ENCODE measurements at places on chromosomes 16 and 17.

- DNase-seq = no peak
Measured at GRCh38 chr17:1807890-1808289, 21.8 kb downstream of the SMYD4 start.

DNA sequence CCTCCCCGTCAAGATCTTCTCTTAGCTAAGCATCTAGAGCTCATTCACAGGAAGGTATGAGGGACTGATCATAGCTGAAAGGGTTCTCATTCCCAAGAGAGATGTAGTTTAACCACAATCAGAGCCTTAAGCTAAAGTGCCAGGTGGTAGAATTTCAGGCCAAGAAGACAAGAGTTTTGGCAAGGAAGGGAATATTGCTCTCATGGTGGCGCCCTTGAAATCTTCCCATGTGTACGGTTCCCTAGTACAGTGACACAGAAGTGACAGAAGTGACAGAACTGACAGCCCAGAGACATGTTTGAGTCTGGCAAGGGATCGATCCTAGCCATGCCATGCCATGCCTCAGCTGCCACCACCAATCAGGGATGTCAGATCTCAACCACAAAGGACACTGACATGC lies 2.5 kb downstream of the GRIN2C start:
- DNase-seq = no peak

- DNase-seq = no peak
Measured at GRCh38 chr16:85036236-85037049, 8.8 kb downstream of the KIAA0513 start.

DNA sequence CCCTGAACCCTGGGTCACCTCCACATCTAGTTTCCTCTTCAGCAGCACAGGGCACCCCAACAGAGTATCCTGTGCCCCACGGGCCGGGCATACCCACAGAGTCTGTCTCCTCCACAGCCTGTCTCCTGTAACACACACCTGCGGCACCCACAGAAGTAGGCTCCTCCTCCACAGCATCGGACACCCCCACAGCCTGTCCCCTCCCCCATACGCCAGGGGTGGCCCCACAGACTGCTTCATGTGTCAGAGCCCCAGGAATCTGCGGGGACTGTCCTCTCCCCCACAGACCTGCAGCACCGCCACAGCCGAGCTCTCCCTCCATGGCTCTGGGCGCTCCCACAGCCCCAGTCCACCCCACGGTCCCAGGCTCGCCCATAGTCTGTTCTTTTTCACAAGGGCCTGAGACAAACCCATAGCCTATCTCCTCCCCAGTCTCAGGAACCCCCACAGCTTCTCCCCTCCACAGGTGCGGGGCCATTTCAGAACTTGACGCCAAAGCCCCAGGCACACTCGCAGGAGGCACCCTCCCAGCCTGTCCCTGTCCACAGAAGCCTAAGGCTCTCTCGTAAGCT lies 1.4 kb downstream of the KIAA0753 start:
- DNase-seq = no peak

DNA sequence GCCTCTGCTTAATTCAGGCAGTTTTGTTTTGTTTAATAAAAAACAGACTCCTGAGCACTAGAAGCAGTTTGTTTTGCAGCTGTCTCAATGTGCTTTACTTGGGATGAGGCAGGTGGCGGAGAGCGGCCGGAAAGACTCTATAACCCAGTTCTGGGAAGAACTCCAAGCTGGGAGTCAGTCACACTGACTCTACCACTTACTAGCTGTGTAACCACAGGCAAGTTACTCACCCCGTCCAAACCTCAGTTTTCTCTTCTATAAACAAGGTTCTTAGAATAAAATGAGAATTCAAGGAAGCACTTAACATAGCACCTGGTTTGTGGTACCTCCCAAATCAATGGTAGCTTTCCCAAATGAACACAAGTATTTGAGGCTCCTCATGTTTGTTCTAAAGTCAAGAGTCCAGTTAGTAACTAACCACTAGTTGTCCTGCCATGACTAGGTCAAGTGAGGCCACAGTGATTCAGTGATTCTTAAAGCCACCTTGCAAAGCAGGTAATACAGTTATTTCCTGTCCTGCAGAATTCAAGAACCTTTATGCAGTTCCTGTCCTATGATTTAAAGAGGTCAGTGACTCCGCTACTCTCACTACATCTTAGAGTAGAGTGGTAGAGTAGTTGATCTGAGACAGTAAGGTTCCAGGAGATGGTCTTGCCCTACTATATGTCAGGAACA lies 2.7 kb downstream of the TXNDC17 start:
- no peak for DNase-seq

DNA sequence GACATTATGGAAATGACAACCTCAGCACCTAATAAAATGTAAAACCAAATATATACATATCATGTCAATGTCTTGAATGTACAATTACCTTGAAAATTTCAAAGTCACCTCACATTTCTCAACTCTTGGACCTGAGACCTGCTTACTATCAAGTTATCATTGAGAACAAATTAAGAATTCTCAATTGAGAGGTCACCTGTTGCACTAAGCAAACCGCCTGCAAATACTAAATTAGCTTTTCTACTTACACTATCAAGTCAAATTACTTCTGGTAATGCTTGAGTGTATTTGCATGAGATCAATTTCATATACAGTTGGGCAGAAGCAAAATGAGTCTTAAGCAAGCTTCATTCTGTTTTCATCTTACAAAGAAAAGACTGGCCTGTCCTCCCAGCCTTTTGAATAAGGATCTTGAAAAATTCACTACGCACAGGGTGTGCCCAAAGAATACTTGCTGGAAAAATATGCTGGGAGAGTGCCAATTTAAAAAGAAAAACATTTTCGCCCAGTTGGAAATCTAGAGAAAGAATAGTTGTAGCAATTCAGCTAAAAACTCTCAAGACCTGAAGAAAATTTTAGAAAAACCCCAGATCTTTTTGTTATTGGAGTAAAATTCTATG lies 35.7 kb downstream of the KANSL1 start:
- DNase-seq = no peak

DNA sequence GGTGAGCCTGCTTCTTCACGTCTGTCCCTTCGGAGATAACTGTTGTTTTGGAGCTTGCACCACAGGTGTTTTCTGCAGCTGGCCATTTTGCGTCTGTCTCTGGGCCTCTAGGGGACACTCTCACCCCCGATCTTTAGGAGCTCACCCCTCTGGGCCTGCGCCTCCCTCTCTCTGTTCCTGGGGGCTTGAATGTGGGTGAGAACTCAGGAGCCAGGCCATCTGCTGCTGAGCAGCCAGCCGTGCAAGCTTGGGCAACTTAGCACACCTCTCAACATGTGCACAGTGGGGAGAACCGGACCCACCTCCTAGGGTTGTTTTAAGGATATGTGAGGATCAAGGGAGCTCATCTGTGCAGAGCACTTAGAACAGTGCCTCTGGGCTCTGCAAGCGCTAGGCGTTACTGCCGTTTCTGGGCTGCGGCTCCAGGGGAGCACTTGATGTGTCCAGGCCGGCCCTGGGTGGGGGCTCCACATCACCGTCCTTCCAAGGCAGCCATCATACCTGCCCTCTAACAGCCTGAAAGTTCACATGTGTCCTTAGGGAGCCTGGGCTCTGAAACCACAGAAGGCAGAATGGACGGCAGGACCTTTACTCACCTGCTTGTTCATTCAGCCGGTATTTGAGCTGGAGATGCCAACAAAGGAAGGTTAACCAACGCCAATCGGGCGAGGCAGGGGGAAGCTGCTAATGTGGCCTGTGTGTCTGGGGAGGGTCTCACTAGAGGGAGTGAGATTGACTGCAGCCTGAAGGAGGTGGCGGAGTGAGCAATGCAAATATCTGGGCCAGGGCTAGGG lies 66.3 kb downstream of the MRC2 start:
- DNase-seq = peak; percentile 93

GRCh38 chr17:35774499-35774898 lies 13.8 kb downstream of the C17orf50 start:
- DNase-seq = no peak

DNA sequence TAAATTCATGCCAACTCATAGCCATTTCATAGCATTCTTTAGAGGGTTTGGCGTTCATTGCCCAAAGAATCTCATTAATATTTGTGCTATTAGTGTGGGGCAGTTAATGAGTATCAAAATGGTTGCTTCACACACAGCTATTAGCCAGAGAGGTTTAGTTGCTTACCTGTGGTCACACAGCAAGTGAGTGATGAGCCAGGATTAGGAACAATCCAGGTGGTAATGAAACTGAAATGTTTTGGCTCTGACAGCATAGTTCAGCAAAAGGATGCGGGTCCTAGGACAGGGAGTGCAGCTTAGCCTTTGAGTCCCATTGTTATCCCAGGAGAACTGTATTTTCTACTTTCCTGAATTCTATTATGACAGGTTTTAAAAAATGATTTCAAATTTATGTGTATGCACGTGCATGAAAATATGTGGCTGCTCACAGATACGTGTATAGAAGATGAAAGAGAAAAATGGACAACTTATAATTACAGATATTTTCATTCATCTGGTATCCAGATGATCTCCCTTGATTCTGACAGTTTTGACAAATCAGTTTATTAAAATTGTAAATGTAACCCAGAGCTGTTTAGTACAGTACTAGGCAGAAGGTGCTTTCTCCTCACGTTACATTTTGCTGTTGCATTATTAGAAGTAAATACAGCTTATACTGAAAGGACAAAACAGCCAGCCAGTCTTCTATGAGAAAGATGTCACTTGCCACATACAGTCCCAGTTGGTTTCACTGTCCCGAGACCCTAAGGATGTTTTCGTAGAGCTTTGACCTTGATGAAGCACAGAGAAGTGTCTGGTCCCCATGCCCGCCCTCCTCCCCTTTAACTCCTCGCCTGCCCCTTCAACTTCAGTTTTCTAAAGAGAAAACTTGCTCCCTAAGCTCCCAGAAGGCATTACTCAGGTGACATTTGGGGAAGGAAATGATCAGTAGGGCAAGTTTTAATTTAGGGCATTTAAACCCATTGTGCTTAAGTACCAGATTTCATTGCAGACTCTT lies 99.8 kb upstream of the TBX2 start:
- no peak for DNase-seq

DNA sequence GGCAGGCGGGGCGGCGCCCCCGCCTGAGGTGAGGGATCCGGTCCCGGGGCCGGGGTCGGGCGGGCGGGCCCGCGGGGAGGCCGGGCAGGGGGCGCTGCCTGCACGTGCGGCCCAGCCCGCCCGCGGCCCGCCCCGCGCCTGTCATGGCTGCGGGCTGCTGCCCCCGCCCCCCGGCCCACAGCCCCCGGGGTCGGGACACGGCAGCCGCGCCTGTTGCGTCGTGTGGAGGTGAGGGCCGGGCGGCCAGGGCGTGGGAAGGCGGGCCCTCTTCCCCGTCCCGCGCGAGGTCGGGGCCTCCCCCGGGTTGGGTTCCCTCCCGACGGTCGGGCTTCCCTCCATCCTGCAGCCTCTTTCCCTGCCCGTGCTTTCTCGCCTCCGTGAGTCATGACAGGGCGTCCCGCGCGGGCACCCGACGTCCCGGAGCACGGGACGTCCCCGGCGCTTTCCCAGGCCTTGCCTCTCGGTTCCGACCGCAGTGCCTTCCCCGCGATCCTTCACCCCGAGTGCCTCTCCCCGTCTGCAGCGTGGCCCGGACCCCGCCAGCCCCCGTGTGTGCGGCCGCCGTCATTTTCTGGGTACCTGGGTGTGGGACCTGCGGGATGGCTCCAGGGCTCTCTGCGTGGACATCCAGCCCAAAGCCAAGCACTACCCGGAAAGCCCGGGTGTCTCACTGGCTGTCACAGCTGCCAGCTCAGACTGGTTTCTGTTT lies 76.7 kb downstream of the CHD9 start:
- DNase-seq = no peak

- no peak for DNase-seq
Measured at GRCh38 chr16:19084879-19085278, 17.5 kb downstream of the COQ7 start.

DNA sequence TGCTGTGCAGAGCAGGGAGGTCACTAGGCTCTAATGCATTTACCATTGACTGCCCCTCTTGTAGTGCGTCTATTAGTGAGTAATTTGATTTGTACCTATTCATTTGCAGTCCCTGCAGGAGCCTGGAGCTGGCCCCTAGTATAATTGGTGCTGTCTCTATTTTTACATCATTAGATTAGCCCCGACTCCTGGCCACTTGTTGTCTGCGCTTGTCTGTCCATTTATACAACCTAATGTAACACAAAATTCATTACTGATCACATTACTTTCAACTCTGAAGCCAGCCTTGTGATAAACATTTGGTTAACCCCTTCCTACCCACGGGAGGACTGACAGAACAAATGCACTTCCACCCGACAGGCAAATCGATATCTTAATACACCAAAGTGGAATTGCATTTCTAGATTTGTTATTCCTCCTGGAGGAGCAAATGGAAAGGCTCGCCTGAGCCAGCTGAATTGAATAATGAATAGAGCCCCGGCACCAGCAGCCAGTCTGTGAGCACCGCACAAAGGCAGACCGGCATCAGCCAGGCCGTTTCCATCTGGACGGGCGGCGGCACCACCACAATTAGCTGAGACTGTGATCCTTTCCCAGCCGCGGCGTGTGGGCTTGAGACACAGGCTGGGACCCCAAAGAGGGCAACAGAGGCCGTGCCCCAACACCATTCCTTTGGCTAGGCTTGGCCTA lies 18.7 kb upstream of the TBX2 start:
- no peak for DNase-seq

DNA sequence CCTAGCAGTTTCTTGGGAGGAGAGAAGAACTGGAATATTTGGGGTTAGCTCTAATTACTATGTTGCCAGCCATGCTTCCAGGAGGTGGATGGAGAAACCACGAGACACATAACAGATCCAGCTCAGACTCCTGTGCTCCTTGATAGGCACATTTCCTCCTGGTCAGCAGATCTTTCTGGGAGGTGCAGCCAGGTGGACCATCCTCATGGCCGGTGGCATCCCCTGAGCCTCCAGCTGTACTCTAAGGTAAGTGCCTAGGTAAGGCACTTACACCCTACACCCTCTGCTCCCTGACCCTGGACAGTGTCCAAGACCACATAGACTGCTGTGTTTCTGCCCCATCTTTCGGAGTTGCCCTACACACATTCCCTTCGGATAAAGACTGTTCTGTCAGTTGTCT lies 27.1 kb upstream of the N4BP1 start:
- DNase-seq = no peak

DNA sequence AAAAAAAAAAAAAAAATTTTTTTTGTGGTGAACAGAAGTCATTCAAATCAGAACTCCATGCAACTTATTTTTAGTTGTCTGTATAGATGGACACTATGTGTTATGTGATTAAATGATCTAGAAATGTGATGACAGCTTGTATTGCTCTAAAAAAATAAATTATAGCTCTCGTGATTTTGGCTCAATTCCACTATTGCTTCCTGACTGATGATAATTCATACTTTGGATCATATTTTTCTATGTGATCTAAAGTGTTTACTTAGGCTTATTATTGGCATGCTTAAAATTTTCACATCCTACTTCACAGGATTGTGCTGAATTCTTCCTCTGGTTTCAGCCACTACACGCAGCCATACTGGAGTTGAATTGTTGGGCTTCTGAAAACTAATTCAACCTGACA lies 76.8 kb downstream of the RPGRIP1L start:
- peak; percentile 16 for DNase-seq

DNA sequence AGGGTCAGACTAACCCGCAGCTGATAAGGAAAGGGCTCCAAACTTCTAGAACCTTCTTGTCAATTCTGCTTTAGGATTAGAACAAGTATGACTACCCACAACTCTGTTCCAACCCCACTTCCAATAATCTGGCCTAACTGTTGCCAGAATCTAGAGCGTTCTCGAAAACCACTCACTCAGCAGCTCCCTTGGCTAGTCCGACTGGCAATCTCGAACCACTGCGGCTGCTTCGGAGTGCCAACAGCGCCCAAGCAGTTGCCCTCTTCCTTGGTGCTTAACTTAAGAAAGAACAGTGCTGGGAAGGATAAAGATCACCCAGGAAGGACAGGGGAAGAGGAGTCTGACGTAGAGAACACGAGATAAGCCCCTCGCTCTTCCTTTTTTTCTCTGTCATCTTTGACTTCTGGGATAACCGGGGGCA lies 818 bp downstream of the DNAJC7 start:
- DNase-seq = no peak
